Fibroblast of skin of abdomen (primary cell): ENCODE measurements at places on chromosomes 7 and 10.

DNA sequence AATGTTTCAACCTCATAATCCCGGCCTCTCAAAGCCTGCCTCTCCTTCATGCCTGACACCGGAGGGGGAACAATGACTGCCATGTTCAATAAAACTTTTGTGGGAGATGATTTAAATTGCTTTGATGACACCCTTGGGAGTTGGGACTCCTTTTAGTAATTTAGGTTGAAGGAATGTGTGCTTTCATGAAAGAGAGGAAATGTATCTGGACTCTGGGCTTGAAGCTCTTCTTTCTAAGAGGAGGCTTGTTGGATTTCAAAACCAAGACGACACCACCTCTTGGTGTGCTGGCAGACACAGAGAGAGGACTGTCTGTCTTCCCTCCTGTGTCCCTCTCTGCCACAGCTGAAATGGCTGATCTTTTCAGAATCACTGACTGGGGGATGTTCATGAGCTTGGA lies 168.1 kb downstream of the GALNT17 start:
- DNase-seq = no peak

DNA sequence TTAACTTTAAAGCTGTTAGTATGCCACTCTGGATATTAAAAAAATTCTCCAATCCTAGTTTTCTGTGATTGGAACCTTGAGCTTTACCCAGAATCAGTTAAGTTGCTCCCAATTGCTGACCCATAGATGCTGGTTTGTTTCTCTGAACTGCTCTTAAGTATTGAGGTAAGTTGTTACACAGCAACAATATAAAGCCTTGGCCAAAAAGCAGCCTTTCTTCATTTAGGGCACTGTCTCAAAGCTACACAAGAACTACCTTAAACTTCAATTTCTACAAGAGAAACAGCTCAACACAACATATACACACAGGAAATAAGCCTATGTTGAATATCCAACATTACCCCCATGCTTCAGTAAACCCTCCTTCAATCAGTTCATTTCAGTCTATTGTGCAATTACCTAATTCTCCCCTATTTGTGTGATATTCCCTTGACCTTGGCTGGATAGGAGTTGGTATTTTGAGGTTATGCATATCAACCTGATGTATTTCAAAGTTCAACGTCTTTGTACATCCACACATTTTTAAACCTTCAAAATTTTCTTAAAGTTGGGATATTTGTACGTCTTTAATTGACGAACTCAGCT lies 11.5 kb downstream of the HNRNPA2B1 start:
- no peak for DNase-seq

GRCh38 chr7:149761307-149761706 lies 12.1 kb downstream of the ZNF467 start:
- DNase-seq = no peak

GRCh38 chr7:72437610-72438009 lies 25.5 kb upstream of the CALN1 start:
- no peak for DNase-seq

- DNase-seq = no peak
These were observed 81.3 kb upstream of the UNC5B start for GRCh38 chr10:71131096-71131495.
